ENCODE measurements at places on chromosomes 5 and 9.

GRCh38 chr5:149559706-149560105 lies 8.5 kb upstream of the CSNK1A1 start:
- no peak for DNase-seq

DNA sequence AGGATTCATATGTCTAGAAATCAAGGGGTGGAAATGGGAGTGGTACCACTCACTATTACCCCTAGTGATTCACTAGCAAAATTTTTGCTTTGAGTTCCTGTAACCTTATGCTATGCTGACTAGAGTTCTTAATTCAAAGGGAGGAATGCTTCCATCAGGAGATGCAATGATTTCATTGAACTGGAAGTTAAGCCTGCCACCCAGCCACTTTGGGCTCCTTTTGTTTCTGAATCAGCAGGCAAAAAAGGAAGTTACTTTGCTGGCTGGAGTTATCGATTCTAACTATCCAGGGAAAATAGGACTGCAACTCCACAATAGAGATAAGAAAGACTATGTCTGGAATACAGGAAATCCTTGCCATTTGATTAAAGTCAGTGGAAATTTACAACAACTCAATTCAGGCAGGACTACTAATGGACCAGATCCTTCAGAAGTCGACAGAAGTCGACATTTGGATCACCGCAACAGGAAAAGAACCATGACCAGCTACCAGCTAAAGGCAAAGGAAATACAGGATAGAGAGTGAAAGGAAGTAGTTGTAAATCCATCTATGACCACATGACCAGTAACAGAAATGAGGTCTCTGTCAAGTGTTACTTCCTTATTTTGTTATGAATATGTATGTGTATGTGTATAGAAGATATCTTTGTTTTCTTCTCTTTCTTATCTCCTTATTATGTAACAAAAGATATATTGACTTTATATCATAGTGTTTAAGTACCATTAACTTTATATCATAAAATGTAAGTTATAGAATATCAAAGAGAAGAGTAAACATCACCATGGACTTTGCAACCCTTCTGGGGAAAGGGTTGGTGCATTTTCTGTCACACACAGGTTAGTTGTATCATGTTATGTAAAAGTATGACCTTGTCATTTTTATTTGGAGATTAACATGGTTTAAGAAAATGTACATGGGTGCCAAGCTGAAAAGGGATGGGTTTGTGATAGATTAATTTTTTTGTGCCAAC lies 198.7 kb upstream of the HAPLN1 start:
- DNase-seq, result no peak

- DNase-seq, result no peak
Measured at GRCh38 chr5:111165058-111165457, 59.1 kb upstream of the CAMK4 start.

- DNase-seq, result no peak
Measured at GRCh38 chr9:124414612-124415011, 630 bp downstream of the PSMB7 start.

DNA sequence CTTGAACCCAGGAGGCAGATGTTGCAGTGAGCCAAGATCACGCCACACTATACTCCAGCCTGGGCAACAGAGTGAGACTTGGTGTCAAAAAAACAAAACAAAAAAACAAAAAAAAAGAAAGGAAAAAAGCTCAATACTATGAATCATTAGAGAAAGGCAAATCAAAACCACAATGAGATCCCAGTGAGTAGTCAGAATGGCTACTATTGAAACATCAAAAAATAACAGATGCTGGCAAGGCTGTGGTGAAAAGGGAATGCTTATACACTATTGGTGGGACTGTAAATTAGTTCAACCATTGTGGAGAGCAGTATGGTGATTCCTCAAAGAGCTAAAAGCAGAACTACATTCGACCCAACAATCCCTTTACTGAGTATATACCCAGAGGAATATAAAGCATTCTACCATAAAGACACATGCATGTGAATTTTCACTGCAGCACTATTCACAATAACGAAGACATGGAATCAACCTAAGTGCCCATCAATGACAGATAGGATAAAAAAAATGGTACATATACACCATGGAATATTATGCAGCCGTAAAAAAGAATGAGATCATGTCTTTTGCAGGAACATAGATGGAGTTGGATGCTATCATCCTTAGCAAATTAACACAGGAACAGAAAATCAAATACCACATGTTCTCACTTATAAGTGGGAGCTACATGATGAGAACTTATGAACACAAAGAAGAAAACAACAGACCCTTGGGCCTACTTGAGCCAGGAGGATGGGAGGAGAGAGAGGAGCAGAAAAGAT lies 81.9 kb upstream of the ARRDC3 start:
- DNase-seq, result no peak

GRCh38 chr5:12237837-12238575 lies 333.8 kb upstream of the CTNND2 start:
- no peak for DNase-seq

GRCh38 chr5:177094224-177095087 lies 7.7 kb downstream of the FGFR4 start:
- no peak for DNase-seq

DNA sequence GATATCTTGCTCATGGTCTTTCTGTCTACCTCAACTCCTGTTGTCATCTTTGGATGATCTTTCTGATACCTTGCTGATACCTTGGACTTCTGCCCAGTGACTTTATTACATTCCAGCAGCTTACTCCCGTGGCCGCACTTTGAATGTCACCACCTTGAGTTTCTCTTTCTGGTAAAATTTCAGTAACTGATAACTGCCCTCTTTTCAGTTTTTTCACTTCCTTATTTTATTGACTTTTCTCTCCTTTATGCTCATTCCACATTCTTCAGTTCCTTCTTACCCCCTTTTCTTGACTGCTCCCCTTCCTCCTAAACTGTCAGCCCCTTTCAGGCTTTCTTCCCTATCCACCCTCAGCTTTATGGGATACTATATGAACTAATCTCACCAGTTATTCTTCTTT lies 7.0 kb upstream of the FBXO4 start:
- DNase-seq, result no peak

- DNase-seq, result no peak
Measured at GRCh38 chr5:39569857-39570256, 145.1 kb upstream of the DAB2 start.

DNA sequence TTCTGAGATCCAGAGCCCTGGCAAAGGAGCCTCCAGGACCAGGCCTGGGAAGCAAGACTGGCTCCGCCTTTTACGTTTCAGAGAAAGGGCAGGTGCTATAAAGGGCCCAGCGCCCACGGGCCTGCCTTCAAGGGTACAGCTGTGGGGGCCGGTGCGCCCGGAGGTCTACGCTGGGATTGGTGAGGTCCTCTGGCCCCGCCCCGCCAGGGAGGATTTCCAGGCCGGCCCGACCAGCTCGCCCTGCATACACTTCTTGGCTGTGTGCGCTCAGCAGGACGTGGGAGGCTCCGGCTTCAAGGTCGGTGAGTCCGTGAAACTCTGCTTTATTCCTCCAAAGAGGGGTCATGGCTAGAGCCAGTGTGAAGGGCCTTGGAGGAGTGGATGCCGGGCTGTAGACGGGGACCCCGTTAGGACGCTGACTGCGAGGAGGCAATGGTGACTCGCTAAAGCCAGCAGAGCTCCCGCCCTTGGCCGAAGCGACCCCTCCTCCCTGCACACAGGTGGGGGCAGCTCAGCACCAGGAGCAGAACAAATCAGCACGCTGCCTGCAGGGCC lies at the start of gene CKMT2:
Gene CKMT2, plus strand, starts transcription at position 243 of the 555 bp plus-strand sequence. CDS start 17,811 bp downstream, outside the sequence.
- DNase-seq, result no peak

GRCh38 chr9:91405343-91406077 lies 18.1 kb downstream of the NFIL3 start:
- no peak for DNase-seq

DNA sequence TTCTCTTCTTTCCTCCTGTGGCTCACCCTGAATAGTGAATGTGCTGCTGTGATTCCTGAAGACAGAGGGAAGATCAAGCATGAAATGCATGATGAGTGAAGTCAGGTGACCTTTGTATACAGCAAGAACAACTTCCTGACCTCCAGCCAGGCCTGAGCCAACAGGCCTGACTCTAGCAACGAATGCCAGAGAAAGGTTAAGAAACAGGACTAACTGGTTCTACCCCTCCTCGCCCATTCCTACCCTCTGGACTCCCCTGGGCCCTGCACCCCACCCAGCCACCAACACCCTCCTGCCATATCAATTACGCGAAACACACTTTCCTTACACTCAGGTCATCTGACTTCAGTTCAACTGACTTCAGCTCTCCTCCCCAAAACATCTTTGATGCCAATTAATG lies 4.9 kb downstream of the SUSD1 start:
- DNase-seq, result no peak

GRCh38 chr5:135869276-135869675 lies 26.4 kb downstream of the IL9 start:
- DNase-seq, result no peak

DNA sequence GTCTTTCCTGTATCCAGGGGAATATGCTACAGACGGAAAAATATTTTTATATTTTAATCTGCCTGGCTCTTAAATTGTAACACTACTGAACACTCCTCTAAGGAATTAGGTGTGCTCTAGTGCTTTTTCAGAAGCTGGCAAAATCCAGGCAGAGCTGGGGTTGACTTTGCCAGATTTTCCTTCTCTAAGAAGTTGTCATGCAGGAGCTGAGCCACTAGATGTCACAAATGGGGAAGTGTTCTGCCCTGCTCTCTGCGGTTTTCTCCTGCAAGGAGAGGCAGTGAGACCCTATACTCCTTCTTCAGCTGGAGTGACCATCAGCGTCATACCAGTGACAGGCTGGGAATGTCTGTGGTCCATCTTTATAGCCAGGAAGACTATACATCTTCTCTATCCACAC lies 112.5 kb downstream of the HAPLN1 start:
- no peak for DNase-seq

DNA sequence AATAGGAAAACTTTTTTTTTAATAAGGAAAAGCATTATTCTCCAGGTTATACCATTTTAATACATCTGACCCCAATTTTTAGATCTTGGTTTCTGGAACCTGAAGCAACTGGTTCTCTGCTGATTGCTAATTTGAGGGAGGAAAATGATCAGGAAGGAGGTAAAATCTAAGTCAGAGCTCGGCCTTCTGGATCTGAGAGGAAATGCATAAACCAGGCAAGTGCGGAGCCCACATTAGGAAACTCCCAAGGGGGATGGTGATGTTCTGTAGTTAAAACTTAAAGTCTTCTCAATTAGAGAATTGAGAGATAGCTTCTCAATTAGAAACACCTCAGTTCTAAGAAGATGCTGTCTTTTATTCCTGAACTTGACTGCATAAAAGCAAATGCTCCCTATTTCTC lies 113.5 kb downstream of the TSSK1B start:
- DNase-seq, result no peak

DNA sequence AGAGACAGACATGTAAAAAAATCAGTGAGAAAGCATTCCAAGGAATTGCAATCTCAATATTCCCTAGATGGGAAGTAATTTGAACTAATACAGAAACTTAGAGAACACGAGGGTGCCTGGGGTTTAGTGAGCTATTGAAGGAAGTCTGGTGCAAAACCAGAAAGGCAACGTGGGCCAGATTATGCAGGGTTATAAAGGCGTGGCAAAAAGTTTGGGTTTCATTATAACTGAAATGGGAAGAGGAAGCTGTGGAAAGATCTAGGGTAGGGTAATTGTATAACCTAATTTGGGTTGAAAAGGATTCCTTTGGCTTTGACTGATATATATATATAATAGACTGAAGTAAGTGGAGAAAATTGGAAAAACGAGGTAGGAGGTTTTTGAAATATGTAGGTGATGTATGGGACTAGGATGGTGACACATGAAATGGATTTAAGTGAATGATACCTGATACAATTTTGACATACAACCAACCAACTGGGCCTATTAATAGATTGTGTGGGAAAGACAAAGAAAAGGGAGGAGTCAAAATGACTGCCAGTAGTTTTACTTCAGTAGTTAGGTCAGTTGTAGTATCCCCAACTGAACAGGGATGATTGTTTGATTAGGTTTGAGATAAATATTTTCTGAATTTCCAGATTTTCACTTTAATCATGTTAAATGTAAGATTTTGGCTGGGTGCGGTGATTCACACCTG lies 65.3 kb downstream of the FAM174A start:
- DNase-seq, result no peak

DNA sequence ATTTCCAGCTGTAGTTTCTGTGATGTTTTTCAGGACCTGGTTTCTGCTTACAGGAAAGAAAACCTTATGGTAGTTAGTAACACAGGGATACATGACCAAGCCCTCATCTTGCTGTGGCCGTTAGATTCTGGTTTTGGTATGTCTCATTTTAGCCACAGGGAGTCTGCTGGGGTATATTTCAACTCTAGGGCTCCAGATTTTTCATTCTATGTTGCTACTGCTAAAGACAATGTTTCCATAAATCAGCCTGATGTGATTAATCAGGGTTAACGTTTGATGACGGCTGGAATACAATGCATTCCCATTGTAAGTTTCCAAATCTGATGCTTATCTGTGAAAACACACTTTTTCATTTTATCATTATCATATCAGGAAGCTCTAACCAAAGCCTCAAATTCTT lies 48.2 kb downstream of the P4HA2 start:
- no peak for DNase-seq

DNA sequence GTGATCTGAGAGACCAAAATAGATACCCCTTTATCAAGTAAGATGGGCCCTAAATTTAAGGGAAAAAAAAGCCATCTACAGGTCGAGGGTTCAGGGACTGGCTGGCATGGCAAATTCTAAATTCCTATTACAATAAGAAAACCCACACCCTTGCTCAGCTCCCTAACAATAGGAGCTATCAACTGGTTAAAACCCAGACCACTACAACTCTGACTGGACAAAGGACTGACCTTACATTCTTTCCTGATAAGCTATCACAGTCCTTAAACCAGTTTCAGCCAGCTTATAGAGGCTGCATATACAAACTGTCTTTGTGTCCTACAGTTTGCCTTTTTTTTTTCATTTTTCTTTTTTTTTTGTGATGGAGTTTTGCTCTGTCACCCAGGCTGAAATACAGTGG lies 803.6 kb downstream of the NR2F1-AS1 start:
- no peak for DNase-seq

DNA sequence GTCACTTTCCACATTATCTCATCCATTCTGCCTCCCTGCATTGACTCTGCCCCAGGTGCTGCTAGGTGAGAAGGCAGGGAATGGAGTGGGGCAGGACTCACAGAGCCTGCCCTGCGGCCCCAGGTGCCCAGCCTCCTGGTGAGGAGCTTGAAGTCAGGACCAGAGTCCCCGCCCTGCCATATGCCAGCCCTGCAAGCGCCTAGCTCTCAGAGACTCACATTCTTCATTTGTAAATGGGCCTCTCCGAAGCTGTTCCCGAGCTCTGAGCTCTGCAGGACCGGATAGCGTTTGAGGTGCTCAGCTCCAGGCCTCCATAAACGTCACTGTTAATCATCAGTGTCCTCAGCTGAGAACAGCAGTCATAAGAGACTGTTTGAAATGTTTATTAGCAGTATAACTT lies 75.1 kb upstream of the STXBP1 start:
- no peak for DNase-seq
